ENCODE measurements at places on chromosomes 11 and 22.

- DNase-seq = no peak
Measured at GRCh38 chr22:29734838-29735237, 15.0 kb downstream of the CABP7 start.

GRCh38 chr11:121459413-121460017 lies 6.7 kb upstream of the SORL1-AS1 start:
- DNase-seq = peak; percentile 50

GRCh38 chr11:46134540-46134939 lies 13.3 kb upstream of the PHF21A start:
- DNase-seq = no peak

DNA sequence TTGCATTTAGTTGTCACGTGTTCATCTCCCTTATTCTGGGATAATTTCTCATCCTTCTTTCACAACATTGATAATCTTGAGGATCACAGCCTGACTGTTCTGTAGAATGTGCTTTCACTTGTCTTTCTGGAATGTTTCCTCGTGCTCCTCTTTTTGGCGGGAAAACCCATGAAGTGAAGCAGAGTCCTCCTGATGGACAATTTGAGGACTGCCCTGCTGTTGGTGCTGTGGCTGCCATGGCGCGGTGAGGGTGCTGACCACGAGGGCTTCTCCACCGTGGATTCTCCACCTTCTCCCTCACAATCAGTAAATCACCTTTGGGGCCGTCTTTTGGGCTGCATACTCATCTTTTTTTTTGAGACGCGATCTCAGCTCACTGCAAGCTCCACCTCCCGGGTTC lies 946.9 kb downstream of the BRD1 start:
- DNase-seq = no peak

- no peak for DNase-seq
Measured at GRCh38 chr11:61613870-61614269, 33.0 kb upstream of the SYT7 start.

- no peak for DNase-seq
Measured at GRCh38 chr11:124749912-124750311, 2.1 kb downstream of the VSIG2 start.

GRCh38 chr11:115637599-115638241 lies 133.5 kb upstream of the CADM1 start:
- no peak for DNase-seq

GRCh38 chr11:100681064-100681502 lies 6.0 kb upstream of the ARHGAP42 start:
- DNase-seq = peak; percentile 24

DNA sequence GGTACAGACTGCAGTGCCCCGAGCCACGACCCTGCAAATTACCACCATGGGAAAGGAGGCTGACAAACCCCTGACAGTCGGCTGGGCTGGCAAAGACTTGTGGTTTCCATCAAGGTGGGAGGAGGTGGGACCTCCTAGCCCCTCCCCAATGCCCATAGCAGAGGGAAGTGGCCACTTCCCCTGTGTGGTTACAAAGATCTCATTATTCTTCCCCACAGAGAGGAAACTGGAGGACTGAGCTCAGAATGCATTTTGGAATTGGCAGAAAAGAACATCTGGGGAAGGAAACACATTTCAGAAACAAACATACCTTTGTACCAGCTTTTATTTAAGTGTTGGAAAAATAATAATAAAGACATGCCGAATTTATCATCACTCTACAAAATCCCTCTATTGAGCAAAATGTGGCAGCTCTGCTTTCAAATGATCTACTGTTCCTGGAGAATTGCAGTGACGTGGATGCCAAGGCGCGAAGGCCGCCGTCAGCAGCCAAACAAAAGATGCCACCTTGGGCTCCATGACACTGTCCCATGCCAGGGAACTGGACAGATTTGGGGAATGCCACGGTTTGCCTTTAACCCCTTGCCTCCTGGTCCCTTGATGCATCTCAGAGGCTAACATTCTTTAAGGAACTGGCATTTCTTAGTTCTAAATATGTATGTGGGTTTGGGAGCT lies 169.6 kb downstream of the CRYBB2 start:
- DNase-seq = no peak

DNA sequence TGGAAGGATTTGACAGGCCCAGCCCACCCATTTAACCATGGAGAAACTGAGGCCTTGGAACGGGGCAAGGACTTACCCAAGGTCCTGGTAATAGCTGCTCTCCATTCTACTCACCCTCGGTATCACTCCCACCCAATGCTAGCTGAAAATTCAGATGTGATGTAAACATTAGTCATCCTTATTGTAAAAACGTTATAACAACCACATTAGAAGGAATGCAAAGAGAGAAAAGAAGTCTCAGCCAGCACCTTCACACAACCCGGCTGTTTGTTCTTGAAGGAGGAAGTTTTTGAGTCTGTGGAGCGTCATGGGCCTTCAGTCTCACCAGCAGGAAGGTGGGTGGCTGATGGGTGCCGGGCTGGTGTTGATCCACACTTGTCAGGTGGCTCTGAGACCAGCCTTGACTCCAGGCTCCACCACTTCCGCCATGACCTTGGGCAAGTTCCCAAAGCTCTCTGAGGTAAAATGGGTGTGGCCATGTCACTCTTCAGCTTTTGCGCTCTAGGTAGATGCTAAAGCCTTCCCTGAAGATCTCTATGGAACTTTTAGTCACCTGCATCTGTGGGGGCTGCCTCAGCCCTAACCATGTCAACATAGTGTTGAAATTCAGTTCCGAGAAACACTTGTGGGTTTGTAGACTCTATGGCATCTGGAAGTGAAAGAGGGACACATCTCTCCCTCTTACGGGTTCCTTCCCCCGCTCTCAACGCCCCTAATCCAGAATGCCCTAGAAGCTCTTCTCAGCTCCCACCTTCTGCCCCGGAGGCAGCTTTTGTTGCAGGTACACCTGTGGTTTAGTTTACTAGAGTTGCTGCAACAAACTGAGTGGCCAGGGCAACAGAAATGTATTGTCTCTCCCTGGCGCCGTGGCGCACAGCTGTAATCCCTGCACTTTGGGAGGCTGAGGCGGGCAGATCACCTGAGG lies 14.8 kb downstream of the CD6 start:
- peak; percentile 90 for DNase-seq

DNA sequence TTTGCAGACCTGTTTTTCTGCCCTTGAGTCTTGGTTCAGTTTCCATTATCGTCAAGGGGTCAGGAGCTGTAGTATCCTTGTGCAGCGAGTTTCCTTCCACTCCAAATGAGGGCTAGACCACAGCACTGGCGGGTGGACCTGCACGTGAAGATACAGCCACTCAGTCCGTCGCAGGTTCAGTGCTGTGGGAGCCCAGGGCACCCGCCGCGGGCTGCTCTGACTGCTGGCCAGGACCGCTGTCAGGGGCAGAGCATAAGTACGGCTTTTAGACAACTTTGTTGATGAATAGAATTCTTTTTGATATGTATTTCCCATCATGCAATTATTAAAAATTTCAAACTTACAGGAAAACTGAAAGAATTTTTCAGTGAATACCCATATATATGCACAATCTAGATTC lies 56.6 kb downstream of the NF2 start:
- no peak for DNase-seq

GRCh38 chr22:45071618-45072017 lies 61.8 kb upstream of the PHF21B start:
- no peak for DNase-seq

- no peak for DNase-seq
Measured at GRCh38 chr22:47030881-47031627, 268.6 kb downstream of the TBC1D22A start.

DNA sequence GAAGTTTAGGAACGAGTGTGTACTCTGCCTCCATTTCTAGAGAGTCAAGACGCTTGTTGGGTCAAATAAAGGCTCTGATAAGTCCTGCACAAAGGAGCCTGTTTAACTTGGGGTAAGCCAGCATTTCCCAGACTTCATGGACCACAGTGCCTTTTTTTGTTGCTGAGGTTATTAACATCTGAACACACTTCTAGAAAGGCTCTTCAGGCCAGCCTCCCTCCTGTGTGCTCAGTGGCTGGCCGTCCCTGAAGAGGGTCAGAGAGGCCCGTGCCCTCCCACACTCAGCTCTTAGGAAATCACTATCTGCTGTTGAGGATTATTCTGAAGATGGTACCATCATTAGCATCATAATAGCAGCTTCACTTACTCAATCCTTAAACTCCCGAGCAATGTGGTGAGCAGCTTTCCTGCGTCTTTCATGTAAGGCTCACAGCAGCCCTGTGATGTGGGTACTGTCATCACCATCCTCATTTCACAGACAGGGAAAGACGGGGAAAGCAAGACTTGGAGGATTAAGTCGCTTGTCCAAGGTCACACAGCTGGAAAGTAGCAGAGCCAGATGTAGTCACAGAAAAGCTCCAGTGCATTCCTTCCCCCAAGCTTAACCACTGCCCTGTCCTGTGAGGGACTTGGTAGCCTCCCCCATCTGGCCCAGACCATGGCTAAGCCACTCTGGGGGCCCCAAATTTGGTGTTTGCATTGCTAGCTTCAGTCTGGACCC lies 71.3 kb downstream of the TSPAN18 start:
- no peak for DNase-seq

DNA sequence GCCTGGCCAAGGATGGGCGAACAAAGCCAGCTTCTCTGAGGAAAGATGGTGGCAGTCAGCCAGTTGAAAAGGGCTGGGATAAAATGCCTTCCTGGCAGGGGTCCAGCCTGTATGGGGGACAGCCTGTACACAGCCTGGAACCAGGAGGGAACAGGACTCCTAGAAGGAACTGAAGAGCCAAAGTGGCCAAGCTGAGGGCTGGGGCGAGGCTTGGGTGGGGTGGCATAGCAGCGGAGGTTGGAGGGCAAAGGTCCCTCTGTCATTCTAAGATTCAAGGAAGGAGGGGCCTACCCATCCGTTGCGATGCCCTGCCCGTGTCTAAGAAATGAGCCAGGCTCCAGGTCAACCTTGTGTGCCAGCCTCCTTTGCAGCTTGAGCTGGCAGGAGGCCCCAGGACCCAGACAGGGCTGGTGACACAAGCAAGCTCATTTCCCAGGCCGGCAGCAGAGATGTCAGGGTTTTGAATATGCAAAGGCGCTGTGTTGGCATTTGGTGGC lies 22.6 kb downstream of the FADD start:
- no peak for DNase-seq

GRCh38 chr11:92500453-92500852 lies 275.8 kb downstream of the FAT3 start:
- DNase-seq = no peak

- DNase-seq = no peak
Measured at GRCh38 chr11:8989453-8989852, 14.3 kb downstream of the NRIP3 start.

DNA sequence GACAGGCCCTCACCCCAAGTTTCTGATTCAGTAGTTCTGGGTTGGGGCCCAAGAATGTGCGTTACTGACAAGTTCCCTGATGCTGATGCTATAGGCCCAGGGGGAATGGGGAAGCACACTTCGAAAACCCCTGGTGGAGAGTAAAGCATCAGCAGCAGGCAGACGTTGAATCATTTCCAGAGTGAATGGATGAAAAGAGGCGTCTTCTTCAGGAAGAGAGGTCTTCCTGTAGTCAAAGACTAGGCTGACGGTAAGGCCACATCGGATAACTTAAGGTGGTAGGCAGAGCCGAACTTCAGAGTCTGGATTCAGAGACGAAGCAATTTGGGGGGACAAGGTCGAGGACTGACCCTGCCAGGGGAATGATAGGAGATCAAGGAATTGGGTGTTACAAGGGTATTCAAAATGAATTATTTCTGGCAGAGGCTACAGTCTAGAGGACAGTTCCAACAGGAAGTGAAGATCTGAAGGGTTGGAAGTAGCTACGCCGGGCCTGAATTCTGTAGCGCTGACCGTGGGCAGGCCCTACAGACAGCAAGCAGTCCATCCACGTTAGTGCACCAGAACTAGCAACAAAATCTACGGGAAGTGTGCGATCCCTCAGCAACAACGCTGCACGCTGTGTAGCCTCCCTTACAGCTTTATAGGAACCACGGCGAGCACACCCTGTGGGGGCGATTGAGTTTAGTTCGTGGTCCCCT lies 862 bp upstream of the CENATAC start:
- DNase-seq = peak; percentile 54

DNA sequence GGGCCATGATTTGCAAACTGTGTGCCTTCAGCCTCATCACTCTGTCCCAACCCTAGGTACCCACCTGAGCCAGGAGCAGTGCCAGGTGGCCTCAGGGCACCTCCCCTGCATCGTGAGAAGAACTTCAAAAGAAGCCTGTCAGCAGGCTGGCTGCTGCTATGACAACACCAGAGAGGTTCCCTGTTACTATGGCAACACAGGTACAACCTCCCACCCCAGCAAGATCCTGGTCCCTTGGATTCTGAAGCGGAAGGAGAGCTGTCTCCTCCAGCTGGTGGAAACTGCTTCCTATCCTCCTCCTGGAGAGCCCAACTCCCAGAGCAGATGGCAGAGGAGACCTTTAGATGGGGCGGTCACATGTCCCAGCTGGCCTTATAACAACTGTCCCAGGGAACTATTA lies 2.9 kb downstream of the ZP1 start:
- DNase-seq = no peak

GRCh38 chr11:16881074-16881709 lies 133.0 kb downstream of the PLEKHA7 start:
- DNase-seq = no peak

DNA sequence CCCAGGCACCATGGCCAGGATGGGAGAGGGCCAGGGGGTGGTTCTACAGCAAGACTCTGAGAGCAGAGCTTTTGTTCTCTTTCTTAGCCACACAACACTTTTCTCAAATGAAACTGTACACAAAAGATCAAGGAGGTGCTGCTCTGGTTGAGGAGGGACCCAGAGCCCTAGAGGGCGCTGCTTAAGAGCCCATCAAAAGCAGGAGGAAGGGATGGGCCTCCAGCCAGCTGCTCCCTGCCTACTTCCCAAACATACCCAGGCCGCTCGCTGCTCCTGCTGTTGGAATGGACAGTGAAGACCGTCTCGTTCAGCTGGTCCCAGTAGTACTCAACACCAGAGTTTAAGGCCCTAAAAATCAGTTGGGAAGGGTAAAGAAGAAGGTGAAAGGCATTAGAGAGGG lies 18.4 kb upstream of the CHRM4 start:
- no peak for DNase-seq

- DNase-seq = no peak
Measured at GRCh38 chr11:75344186-75344585, 7.3 kb downstream of the ARRB1 start.

- DNase-seq = no peak
Measured at GRCh38 chr11:90747057-90747456, 524.2 kb upstream of the CHORDC1 start.
